NCI-H748 treated with DMSO at 0.1 percent for 48 hours (cell line): ENCODE measurements at places on chromosomes 1 and 21.

- no peak for DNase-seq
Observed at GRCh38 chr1:235945775-235946570, 79.3 kb upstream of the LYST start.

DNA sequence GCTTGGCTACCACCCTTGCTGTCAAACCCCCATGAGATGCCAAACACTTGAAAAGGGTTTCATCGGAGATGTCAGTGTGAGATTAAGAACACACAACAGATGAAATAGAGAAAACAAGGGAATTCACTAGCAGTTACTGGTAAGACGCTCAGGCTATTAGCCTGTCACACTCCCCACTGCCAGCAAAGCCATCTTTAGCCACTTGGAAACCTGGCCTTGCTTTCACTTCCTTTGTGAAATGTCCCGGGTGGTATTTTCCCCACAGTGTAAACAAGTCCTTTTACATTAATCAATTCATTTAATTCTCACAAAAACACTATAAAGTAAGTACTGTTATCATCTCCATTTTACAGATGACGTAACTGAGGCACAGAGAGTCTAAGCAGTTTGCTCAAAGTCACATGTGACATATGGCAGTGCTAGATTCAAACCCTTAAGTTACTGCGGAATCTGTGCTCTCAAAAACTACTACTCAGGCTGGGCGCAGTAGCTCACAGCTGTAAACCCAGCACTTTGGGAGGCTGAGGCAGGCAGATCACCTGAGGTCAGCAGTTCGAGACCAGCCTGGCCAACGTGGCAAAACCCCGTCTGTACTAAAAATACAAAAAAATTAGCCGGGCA, 32.7 kb upstream of the KHDRBS1 start:
- no peak for DNase-seq

- peak; percentile 3 for DNase-seq
Observed at GRCh38 chr1:65221638-65222339, 73.8 kb downstream of the AK4 start.

GRCh38 chr1:82387012-82387366, 586.3 kb downstream of the ADGRL2 start:
- no peak for DNase-seq

- DNase-seq: no peak
Observed at GRCh38 chr21:19034560-19034959, 631.0 kb upstream of the TMPRSS15 start.

GRCh38 chr1:220527279-220527907, 543 bp upstream of the MARK1 start:
- no peak for DNase-seq

- DNase-seq: no peak
Observed at GRCh38 chr1:234474375-234474774, 4.6 kb downstream of the TARBP1 start.

GRCh38 chr1:245079021-245079609, 75.7 kb upstream of the KIF26B start:
- DNase-seq: no peak

- DNase-seq: no peak
Observed at GRCh38 chr1:42931911-42932422, 26.7 kb downstream of the SLC2A1 start.

DNA sequence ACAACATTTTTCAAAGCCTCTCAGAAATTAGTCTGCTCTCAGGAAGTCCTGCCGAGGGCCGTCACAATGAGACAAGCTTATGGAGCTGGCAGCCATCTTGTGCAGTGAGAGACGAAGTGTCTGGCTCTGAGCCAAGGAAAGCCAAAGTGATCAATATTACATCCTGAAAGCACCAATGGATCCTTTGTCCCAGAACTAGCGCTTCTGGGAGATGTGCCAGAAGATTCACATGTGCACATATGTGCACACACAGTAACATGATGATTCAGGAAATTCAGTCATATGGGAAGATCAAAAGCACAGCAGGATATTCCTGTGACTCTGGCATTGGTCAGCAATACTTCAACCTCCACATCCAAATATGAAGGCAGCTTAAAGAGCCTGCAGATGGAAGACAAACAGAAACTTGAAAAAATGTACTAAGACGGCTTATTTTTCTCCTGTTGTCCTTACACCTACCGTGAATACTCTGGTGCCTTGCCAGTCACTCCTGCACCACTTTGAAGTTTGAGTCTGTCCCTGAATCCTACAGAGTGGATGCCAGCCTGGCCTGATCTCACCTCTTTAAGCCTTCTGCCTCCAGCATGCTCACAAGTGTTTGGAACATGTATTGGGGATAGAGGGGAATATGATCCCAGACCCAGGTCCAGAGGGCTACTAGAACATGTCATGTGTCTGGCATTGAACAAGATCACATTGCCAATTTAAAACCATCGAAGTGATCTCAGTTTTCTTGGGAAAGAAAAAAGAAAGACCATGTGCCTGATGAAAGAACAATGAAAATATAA, 44.5 kb upstream of the PRRX1 start:
- peak; percentile 20 for DNase-seq

DNA sequence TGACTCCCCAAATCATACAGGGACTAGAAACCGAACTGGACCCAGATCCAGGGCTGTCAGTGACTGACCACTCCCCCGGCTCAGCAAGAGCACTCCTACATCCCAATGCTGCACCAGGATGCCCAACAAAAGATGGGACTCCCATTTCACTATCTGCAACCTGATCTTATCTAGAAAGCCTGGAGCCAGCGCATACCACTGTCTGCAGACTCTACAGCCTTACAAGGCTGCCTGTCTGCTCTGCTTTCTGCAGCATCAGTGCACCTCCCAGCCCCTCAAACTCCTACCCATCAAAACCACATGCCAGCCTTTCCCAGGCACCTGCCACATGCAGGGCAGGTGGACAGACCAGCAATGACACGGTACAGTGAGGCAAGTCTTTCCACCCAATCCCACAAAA, 52.2 kb downstream of the SSBP3 start:
- DNase-seq: no peak

DNA sequence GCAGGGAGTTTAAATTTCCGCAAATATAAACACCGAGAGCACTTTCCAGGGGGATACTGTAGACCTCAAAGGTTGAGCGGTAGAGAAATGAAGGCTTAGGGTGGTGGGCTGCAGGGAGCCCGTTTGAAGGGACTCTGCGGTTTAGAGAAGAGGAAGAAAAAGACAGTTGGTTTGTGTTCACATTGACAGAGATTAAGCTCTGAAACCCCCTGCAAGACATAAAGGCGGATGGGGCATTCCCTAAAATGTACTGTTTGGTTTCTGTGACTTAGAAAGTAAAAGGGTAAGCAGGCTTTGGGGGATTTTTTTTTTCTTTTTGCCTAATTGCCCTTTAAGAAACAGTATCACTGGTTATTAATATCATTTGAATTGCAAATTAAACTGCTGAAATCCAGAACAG, 1.3 kb downstream of the KAZN start:
- DNase-seq: no peak

GRCh38 chr1:180247061-180247460, 17.0 kb downstream of the LHX4 start:
- no peak for DNase-seq

DNA sequence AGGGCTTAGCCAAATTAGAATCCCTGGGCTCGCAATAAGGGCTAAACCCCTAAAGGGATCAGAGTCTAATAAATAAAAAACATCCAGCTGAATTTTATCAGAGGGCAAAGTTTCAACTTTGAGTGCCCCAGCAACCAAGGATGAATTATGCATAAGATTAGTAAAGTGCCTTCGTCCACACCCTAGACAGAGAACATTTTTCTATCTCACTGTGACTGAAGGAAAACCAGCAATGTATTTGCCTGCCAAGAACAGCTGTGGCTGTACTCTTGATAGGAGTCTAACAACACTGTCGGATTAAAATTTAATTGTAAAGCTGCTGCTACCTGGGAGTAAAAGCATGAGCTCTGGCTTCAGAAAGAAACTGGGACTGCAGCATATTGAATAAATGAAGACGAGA, 23.3 kb downstream of the WNT2B start:
- no peak for DNase-seq

GRCh38 chr1:93331412-93331811, 14.3 kb upstream of the DR1 start:
- DNase-seq: no peak

DNA sequence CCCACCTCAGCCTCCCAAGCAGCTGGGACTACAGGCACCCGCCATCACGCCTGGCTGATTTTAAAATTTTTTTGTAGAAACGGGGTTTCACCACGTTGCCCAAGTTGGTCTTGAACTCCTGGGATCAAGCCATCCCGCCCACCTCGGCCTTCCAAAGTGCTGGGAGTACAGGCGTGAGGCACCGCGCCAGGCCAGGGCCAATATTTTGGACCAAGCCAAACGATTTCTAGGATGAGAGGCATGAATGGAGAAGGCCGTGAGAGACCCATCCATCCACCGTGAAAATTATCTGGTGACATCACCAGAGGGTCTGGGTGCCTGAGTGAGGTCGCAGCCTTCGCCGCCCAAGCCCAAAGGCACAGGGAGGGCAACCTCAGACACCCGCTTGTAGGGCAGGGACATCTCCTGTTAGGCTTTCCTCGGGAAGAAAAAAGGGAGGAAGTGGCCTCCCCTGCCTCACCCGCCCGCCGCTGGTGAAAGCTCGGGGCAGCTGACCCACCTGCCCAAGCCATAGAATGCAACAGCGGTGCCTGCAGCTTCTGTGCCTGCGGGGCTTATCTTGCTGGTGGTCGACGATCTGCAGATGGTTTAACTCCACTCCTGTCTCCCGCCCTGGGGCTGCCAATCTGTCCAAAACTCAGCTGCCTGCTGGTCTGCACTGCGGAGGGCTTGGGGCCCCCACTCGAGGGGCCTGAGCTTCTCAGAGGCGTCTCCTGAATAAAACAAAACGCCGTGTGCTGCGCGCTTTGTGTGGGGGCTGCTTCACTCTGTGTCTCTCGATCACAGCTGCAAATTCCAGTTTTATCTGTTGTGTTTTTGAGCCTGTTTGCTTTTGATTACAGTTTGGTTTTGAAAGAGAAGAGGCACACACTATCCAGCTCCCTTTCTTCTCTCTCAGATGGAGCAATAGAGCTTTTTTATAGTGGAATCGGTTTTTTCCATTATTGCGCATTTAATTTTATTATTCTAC, 85.8 kb downstream of the MRPS6 start:
- no peak for DNase-seq

DNA sequence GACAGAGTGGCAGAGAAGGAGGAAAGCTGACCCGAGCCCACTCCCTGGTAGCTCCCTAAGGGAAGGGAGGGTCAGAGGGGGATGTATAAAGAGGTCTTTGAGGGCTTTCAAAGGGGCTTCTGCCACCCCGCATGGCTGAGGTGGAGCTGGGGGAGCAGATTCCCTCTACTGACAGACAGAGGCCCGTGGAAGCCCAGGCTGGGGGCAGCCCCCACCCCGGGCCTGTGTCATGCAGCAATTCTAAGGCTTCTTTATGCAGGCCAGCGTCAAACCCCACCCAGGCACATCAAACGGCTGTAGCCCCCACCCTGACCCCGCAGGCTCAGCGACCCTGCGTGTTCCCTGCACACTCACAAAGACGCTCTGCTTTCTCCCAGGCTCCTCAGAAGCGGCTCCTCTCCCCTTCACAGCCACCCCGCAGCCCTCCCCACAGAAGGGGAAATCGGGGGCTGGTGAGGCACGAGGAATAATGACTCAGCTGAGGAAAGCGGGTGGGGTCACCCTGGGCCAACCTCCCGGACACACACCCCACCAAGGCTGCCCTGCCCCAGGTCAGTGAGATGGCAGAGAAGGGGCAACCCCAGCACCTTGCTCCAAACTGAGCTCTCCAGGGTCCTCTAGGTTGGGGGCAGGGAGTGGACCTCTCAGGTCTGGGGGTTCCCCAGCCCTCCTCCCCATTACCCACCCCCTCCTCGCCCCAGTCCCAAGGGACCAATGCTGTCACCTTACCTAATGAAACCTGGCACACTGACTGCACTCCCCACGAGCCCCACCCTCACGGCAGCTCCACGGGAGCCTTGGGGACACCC, 10.8 kb downstream of the SLC45A3 start:
- DNase-seq: no peak

DNA sequence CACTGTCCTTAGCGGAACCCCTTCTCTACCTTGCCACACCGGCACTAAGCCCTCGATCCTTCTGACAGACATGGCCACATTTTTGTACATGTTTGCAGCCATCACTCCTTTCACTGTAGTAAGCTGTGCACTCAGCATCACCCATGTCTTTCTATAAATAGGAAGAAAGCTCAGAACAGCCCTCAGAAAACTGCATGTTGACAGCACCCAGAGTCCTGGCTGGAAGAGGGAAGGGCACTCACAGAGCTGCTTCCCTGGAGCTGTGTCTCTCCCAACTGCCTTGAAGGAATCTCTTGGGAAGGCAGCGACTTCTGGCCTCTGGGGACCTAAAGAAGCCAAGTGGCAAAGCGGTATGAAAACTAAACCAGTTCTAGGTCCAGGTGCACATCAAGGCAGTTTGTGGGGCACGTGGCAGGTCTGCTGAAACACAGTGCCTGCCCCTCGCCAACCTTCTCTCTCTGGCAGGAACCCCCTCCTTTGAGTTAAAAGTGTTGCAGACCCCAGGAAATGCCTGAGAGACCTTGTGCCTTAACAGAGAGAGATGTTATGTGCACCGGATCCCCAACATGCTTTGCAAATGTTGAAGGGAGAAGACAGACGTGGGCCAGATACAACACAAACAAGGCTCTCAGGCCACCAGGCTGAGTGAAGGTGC, 41.9 kb upstream of the H6PD start:
- no peak for DNase-seq

GRCh38 chr1:167186771-167187170, 33.9 kb upstream of the POU2F1 start:
- DNase-seq: no peak

DNA sequence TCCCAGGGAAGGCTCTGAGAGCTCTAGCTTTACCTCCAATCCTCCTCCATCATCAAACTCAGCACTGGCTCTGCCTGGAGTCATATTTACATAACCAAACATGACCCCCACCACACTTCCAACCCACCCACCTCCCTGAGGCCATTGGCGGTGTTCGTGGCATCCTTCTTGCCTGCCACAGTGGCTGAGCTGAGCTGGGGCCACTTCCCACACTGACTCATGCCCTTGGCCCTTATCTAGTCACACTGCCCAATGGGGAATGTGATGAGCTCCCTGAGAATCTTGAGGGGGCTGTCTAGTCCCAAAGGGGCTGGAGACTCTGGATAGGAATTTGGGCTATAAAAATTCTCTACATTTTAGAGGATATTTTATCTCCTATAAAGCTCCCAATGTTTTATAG, 230.9 kb upstream of the IRF2BP2 start:
- DNase-seq: no peak

DNA sequence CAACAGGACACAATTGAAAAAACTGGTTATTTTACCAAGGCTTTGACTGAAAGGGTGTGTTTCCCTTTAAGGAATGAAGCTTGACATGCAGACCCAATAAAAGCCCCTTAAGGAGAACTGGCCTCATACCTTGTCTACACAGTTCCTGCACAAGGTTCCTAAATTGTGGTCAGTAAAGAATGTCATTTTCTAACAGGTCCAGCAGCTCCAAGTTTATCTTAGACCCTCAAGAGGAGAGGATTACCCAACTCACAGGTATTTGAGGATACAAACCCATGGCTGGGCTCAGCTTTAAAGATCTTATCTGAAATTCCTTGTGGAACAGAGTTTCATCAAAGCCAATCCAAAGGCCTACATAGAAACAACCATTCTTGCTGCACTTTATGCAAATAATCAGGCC, 31.4 kb upstream of the CBR3 start:
- no peak for DNase-seq

- no peak for DNase-seq
Observed at GRCh38 chr1:94413311-94413710, 4.9 kb upstream of the ABCD3 start.

GRCh38 chr1:106296431-106296830, 760.0 kb upstream of the PRMT6 start:
- no peak for DNase-seq
